SW480 (cell line): ENCODE measurements at places on chromosomes 7 and 10.

DNA sequence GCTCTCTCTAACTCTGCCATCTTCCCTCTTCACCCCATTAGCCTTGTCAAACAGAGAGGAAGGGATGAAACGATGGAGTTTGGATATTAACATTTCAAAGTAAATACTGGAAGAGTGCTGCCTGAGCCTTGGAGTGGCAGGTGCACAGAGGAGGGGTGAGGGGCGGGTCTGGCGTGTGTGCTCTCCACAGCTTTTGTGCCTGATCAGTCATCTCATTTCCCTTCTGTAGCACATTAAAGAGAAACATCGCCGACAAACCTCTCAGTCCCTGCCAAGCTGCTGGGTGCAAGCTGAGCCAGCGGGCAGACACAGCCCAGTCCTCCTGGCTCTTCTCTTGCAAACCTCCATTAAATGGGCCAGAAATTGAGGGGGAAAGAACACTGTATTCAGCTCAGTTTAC is 76.2 kb downstream of the SLIT1 start:
- DNase-seq, result no peak

DNA sequence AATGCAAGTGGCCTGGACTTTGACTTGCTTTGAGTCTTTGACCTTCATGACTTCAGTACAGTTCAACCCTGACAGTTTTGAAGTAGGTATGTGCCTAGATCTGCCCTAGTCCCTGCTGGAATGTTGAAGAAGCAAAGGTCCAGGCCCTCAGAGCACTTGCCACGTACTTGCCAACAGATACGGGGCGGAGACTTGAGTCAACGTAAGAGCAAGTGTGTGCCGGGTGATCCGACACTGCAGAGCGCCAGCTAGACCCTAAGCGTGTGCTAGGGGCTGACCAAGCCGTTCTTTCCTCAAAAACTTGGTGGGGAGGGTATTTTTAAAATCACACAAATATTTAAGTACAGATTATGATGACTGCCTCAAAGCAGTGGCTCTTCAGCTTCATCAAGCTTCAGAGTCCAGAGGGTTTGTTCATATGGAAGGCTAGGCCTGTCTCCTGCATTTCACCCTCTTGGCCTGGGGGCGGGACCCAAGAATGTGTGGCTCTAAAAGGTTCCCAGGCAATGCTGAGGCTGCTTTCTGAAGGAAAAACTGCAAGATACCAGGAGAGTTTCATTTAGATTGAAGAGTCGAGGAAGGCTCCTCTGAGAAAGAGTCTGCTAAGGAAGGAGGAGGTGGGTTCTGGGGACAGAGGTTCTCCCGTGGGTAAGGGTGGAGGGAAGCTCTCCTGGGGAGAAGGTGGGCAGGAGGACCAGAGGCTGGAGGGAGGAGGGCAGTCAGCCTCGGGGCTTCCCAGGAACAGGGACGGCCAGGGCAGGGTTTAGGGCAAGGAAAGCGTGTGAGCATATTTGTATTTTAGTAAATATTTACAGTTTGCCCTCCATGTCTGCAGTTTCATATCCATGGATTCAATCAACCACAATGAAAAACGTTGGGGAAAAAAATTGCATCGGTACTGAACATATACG is 160.3 kb downstream of the EGFR start:
- no peak for DNase-seq

DNA sequence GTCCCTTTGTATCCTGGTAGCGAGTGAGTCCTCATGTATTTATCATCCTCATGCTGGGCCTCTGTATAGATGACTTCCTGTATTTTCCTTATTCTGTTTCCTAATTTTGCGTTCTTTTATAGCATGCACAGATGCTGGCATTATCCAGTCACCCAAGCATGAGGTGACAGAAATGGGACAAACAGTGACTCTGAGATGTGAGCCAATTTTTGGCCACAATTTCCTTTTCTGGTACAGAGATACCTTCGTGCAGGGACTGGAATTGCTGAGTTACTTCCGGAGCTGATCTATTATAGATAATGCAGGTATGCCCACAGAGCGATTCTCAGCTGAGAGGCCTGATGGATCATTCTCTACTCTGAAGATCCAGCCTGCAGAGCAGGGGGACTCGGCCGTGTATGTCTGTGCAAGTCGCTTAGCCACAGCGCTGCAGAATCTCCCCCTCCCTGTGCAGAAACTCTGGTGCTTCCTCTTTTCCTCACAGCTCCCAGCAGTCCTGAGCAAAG is 183.1 kb upstream of the PRSS58 start:
- DNase-seq, result no peak

DNA sequence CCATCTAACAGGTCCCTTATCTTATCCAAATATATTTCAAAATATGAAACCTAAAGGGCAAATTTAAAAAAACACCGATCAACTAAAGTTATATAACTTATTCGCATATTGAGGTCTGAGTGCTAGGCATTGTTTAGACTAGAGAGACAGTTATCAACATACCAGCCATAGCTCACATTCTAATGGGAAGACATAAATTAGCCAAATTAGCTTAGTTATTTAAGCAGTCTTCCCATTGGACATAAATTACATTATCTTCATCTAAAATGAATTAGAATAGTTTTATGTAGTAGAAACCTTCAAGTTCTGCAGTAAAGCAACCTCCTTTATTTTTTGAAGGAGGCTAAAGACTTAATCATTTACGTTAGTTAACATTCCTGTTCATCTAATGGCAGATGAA is 17.4 kb downstream of the KIF5B start:
- no peak for DNase-seq

GRCh38 chr7:31079824-31080511 is 27.9 kb downstream of the ADCYAP1R1 start:
- DNase-seq, result no peak

- DNase-seq, result no peak
Measured at GRCh38 chr7:99120916-99121315, 23.0 kb downstream of the SMURF1 start.

DNA sequence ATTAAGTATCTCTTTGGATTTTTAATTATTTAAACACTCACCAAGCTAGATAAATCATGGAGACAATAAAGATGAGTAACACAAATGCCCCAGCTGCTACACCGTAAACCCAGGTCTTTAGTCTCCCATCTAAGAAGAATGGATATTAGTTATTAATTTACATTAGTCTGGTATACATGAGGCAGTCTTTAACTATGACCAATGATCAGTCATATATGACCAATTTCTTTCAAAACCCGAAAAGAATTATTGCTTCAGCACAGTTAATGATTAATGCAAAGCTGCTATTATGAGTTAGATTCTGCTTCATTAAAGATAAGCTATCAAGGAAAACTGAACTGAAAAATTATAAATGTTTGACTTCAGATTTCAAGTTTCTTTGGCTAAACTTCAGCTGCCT is 402.9 kb downstream of the PHF14 start:
- DNase-seq, result no peak

DNA sequence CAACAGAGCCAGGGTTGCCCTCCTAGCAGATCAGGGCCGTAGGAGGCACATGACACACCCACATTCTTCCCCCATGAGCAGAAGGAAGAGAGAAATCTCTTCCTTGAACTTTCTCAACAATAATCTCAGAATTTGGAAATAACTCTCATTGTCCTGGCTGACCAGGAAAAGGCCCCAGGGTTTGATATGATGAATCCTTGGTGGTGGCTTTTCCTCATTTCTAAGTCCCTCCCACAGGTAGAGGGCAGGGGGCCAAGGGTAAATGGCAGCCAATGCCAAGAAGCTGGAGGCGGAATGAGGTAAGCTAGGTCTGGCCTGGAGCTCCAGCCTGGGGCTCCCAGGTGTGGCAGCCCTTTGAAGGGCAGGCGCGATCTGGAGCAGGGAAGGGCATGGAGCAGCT is 67.8 kb downstream of the GRB10 start:
- no peak for DNase-seq

DNA sequence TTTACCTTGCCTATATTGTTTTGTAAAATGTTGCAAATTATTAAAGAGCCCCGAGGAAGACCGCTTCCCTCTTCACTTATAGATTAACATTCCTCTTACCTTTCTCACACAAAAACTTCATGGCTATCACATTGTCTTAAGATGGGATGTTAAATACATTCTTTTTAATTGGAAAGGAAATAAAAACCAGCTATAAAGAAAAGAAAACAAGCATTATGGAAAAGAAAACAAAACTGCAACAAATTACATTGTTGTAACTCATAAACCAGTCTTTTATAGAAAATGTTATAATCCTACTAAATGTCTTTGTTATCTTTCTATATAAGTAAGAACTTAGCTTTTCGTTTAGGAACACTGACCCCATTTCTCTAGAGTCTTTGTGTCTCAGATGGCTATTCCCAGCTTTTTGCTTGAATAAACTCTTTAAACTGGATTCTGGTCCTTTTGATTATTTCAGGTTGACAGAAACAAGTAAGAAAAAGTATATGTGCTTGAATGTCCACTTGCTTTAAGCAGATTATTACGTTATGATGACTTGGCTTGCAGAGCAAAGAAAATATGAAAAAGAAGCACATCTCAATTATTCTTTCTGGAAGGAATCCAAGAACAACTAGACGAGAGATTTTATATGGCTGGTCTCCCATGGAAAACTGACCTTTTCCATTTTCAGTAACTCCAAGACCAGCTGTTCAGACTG is 128.2 kb downstream of the AKR1D1 start:
- no peak for DNase-seq

- no peak for DNase-seq
Measured at GRCh38 chr10:121771966-121772365, 155.9 kb downstream of the ATE1 start.

GRCh38 chr10:26486990-26487850 is 49.1 kb downstream of the APBB1IP start:
- DNase-seq, result peak; percentile 44

DNA sequence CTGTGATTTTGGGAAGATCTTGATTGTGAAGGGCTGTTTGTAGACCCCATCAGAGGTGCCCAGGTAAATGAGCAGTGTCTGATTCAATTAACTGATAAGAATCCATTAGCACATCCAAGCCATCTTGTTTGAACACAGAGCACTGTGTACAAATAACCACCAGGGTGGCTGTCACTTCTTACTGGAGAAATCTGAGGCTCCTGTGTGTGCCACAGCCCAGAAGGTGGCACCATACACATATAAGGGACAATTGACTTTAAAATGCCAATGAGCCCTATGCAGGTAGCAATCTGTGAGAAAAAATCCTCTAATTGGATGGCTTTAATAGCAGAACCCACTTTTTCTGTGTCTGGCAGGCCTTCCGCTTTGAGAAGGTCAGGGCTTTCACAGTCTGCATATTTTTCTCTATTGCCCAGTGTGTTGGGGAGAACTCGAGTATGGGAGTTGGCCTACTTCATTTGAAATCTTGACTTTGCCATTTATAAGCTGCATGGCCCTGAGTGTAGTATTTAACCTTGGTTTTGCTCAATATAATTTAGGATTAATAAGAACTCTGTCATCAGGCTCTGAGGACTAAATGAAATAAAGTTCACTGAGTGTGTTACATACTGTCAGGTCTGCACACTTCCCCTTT is 517.4 kb downstream of the CCSER2 start:
- peak; percentile 53 for DNase-seq

DNA sequence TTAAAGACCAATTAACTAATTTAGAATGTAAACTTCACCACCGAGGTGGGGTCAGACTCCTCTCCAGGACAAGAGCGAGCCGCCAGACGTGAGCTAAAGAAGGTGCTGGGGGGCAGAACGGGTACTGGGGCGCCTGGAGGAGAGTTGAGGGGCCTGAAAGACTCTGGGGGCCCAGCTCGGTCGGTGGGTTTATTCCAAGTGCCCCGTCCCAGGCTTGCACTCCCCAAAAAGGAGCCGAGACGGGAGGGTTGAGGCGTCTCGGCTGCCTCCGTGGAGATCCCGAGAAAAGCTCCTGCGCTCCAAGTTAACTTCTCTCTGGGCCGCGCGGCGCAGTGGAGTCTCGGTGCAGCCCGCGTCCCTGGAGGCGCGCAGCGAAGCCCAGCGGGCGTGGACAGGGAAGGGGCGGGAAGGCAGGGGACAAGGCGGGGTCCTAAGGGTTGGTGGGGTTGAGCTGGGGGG is 553.3 kb downstream of the TFEC start:
- no peak for DNase-seq

DNA sequence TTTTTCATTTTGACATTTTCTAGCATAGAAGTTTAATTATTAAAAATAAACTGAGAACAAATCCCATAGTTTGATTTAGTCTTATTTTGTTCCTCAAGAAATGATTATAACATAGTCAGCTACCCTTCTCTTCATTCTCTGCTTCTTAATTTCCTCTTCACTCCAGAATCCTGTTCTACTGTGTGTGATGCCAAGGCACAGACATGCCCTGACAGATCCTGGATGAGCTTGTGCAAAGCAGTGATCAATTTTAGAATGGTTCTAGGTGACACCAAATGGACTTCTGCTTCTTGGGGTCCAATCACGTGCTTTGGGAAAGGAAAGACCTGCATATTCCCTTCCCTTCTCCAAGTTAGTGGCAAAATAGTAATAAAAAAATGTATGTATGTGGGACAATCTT is 665.6 kb downstream of the MAGI2 start:
- DNase-seq, result no peak

GRCh38 chr7:134899729-134900128 is 86.6 kb upstream of the AGBL3 start:
- DNase-seq, result no peak

DNA sequence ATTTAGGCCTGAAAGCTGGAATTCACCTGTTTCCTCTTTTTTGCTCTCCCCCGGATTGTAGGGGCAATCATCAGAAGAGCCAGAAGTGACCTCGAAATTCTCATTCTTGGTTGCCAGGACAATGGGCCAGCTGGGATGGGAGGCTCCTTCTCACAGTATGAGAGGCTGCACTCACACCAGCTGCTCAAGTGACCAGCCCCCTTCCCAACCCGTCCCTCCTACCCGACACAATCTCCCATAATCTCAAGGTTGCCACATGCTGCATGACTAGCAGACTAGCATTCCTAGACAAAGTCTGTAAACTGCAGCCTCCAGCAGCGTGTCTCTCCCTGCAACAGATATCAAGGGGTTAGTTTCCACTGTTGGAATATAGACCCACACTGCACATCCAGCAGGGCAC is 110.3 kb downstream of the C1GALT1 start:
- no peak for DNase-seq

GRCh38 chr10:119762805-119763798 is 37.3 kb downstream of the INPP5F start:
- no peak for DNase-seq
